ENCODE measurements at places on chromosomes 7 and 10.

DNA sequence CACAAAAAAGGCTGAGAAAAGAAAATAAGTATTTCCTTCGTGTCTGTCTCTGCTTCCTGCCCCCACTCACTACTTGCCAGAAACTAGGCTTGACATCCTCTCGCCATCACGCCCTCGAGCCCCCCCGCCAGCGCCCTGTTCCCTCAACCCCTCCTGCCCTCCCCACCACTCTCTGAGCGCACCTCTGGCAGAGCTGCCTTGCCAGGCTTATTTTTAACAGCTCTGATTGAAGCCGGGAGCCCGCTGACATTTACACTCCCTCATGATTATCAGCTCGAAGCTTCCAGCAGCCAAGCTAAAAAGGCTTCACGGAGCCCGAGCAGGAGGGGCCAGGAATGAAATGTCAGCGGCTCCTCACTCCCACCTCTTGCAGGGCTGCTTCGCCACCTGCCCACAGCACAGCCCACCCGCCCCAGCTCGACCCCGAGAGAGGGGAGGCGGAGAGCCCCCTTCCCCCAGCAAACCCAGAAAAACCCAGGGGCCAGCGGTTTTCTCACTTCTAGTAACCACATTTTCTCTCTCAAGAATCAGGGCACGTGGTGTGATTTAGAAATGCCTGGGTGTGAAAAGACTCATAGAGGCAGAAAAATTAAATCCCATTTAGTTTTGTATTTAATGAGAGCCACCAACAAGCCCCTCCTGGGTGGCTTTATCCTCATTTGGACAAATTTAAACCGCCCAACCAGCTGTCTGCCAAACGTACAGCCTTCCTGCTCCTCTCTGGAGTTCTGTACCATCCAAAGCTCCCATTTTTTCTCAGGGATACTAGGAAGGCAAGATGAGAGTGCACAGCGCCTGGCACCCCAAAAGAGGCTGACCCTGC is 89.3 kb downstream of the SLIT1 start:
- DNase-seq: no peak

GRCh38 chr7:95316588-95316987 is 7.7 kb downstream of the PON1 start:
- DNase-seq: no peak

GRCh38 chr7:157016024-157016351 is 5.5 kb upstream of the MNX1 start:
- DNase-seq: no peak

DNA sequence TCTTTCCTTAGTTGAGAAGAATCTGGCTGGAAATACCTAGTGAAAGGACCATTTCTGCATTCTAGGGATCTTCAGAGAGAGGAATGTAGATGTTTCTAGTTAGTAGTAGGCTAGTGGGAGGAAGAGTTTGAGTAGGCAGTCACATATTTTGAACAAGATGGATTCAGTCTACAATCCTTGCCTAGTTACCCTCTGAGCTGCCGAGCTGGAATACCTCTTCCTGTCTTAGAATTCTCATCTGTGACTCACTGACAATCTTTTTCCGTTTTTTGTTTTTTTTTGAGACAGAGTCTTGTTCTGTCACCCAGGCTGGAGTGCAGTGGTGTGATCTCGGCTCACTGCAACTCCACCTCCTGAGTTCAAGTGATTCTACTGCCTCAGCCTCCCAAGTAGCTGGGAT is 30.7 kb upstream of the PLPP4 start:
- no peak for DNase-seq

DNA sequence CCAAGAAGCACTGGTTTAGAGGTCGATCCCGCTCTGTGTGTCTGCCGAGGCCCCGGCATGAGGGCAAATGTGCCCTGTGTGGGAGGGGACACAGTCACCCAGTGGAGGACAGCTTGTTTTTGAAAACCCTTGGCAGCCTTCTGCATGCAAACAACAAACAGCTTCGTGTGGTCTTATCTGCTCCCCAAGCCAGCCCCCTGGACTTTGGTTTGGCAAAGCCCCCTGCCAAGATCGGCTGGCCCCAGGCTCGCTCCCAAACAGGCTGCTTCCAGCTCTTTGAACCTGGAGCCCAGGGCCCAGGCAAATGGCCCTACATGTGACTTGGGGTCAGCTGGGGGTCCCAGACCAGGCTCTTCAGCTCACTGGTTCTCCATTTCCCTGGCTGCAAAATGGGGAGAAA is 2.9 kb downstream of the ELN start:
- peak; percentile 42 for DNase-seq

DNA sequence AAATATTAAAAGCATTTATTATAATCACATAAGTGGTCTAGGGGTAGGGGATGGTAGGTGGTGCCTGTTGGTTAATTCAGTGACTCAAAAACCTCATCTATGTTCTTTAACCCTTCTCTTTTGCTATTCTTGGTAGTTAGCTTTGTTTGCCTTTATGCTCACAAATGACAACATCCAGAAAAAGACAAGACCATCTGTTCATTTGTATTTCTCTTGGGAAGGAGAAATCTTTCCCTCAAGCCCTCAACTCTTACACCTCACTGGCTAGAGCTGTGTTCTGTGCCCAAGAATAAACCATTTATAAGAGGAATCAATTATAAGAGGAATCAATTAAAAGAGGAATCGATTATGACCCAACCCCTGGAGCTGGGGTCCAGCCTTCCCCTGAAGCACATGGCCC is 10.8 kb upstream of the IFRD1 start:
- DNase-seq: no peak

GRCh38 chr7:2775785-2776184 is 68.3 kb downstream of the GNA12 start:
- DNase-seq: no peak

Data from left lung (tissue), 14 donors.